ENCODE measurements at places on chromosomes 16 and 17. TPM values are rescaled to one million over a fixed set of nuclear protein-coding genes. Genes with fewer than 3 reads are reported as not detected.

GRCh38 chr17:82350182-82351030 is 8.6 kb upstream of the TEX19 start:
- H3K27me3 ChIP-seq = no peaks in the 10 kb centered on the region
- no peak overlapping the region for H3K4me3 ChIP-seq
- H3K36me3 ChIP-seq = no peaks in the 10 kb centered on the region
- DNase-seq = no peak

Gene NOG
- total RNA-seq = 4.8 TPM

Gene LITAFD
- not detected for total RNA-seq

Gene DHRS11
- 4.7 TPM for total RNA-seq

GRCh38 chr16:80341263-80341662 is 199.5 kb upstream of the DYNLRB2 start:
- no peak overlapping the region for H3K4me3 ChIP-seq
- H3K4me1 ChIP-seq = no peaks in the 10 kb centered on the region
- no peak overlapping the region for H3K27ac ChIP-seq
- no peaks in the 10 kb centered on the region for H3K27me3 ChIP-seq

DNA sequence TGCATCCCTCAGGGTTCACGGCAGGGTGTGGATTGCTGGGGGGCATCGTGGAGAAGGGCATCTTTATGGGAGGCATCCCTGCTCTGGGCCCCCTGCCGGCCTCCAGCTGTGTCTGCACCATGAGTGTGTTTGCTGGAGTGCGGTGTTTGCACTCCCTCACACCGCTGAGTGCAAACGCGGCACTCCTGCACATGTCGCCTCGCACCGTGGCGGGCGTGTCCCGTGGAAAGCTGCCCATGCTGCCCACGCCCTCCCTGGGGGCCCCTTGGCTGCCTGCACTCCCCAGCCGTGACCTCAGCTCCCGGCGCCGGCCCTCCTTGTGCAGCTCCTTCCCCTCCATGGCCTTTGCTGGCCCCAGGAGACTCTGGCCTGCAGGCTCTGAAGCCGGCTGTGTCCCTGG is 74.6 kb upstream of the ZNF750 start:
- H3K27me3 ChIP-seq = no peaks in the 10 kb centered on the region
- DNase-seq = no peak
- H3K4me3 ChIP-seq = no peak overlapping the region
- no peak overlapping the region for H3K27ac ChIP-seq

Gene ASGR1
- not detected for total RNA-seq

Gene CCL4L2
- total RNA-seq = not detected

Gene DPEP3
- total RNA-seq = 0.44 TPM

Measured in CD4-positive, CD25-positive, alpha-beta regulatory T cell (primary cell).